Central memory CD8-positive, alpha-beta T cell (primary cell): ENCODE measurements at places on chromosomes 5 and 9.
A peak's percentile ranks its signal among the peaks of the same experiment; 100 is the strongest.

- DNase-seq: no peak
These were observed 32.5 kb downstream of the GLT6D1 start for GRCh38 chr9:135606885-135607259.

DNA sequence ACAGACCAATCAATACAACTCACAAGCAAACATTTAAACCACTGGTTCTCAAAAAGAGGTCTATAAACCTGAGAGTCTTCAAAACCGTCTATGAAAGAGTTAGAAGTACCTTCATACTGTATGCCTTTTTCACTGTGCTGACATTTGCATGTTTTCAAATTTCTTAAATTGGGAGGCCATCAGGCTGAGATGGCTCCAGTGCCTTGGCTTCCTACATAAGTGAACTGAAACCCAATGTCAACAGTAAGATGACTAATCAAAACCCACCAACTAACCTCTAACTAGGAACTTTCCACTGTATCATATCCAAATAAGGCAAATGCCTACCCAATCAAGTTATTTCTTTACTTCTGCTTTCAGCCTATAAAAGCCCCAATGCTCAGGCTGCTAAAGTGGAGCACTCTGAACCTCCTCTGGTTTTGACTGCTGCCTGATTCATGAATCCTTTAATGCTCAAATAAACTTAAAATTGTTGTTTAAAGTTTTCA, 35.1 kb downstream of the FAM13B start:
- no peak for DNase-seq

DNA sequence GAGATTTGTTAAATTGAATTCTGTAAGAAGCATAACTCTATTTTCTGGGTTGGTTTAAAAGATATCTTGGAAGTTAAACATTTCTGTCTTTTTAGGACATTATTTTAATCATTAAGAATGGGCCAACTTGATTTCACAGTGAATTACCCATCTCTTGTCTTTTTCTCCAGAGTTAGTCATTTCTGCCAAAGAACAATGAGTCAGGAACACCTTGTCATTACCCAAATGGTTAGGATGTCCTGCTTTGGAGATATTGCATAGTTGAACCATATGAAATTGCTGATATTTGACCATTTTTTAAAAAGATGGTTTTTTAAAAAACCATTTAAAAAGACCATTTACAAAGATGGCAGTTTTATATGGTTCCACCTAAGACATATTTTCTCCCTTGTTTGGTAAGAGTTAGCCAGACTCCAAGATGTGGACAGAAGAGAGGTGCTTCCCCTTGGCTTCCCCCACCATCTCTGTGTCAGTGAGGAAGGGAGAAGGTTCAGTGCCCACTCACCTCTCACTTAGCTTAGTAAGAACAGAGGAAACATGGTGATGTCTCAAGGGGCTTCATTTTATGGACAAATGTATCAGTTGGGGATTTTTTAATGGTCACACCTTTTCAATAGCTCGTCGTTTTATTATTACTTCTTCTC, 103.0 kb downstream of the PCSK1 start:
- DNase-seq: no peak

DNA sequence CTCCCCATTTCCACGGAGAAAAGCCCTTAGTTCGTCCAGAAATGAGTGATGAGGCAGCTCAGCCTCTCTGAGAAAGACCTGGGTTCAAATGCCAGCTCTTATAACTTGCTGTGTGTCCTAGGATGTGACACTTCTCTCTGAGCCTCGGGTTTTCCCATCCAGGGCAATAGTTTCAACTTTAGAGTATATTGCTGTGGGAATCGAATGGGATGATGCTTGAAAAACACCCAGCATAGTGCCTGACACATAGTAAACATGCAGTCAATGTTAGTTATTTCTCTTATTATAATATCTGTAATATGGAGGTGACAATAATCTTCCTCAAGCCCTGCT, 430 bp upstream of the MAPKAP1 start:
- DNase-seq: no peak

- DNase-seq: no peak
These were observed 2.6 kb downstream of the AUH start for GRCh38 chr9:91359083-91359482.

GRCh38 chr9:103991698-103992097, 102.4 kb upstream of the SMC2 start:
- no peak for DNase-seq

- no peak for DNase-seq
These were observed 7.3 kb upstream of the TSPAN17 start for GRCh38 chr5:176639981-176640380.

DNA sequence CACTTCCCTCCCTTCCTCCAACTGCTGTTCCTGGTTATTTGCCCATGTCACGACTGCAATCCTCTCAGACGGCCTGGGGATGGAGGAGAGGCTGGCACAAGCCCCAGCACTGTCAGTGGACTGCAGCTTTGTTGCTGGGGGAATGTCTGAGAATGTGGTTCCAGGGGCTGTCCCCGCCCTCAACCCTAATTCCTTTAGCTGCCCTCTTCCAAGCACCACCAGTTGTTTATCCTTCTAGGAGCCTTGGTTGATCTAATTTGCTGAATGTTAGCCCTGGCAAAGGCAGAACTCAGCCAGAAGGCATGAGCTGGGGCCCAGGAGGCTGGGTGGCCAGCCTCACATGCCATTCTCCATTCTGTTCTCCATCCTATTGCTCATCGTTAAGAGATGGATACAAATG, 51.6 kb downstream of the ADAM19 start:
- DNase-seq: no peak

DNA sequence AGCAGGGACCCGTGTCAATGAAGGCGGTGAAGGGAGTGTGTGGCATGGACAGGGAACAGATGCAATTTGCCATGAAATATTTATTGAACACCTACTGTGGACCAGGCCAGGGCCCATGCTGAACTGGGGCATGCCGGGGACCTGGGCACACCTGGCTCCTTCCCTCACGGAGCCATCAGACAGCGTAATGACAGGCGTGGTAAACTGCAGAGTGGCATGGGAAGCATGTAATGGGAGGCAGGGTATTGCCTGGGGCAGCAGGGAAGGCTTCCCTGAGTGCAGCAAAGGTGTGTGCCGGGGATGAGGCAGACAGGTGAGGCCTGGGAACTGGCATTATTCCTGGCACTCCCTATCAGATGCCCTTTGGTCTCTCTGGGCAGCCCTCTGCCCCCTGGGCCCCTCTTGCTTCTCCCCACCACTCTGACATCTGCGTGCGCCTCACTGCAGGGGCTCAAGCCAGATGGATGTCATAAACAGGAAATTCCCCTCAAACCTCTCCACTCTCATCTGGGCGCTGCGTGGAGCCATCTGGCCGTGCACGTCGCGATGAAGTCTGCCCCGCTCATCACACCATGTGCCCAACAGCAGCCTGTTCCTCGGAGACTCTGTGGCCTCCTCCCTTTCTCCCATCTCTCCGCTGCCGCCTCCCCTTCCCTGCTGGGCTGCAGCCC, 67.6 kb downstream of the HMCN2 start:
- no peak for DNase-seq

GRCh38 chr9:129626625-129627284, 792 bp downstream of the NTMT1 start:
- DNase-seq: peak; percentile 31

DNA sequence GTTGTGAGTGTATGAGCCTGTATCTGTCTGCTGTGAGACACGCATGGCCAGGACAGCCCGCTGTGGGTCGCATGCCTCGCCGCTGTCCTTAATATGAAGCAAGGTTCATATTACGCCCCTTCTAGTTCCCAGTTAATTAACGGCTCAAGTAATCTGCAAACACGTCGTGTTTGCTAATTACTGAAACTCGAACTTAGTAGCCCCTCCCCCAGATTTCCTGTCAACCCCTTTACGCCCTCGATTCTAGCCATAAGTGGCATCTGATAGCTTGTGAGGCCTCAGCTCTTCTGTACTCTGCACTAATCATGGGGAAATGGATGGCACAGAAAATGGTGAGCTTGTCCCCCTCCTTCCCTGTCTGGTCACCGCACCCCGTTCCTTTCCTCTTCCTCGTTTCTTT, 116.9 kb upstream of the OTULINL start:
- DNase-seq: no peak

DNA sequence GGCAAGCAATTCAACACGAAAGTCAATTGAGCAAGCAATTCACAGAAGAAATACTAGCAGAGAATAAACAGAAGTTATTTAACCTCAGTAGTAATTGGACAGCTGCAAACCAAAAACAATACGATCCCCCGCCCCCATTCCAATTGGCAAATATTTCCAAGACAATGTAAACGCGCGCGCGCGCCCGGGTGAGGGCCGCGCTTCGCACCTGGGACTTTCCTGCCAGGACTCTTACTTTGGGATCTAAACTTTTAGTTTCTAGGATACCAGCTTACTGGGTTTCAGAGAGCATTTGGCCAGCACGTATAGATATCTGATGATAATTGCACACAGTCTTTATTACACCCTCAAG, 8.6 kb downstream of the RUFY1 start:
- no peak for DNase-seq

GRCh38 chr5:161369022-161369421, 177.5 kb downstream of the GABRB2 start:
- DNase-seq: no peak

DNA sequence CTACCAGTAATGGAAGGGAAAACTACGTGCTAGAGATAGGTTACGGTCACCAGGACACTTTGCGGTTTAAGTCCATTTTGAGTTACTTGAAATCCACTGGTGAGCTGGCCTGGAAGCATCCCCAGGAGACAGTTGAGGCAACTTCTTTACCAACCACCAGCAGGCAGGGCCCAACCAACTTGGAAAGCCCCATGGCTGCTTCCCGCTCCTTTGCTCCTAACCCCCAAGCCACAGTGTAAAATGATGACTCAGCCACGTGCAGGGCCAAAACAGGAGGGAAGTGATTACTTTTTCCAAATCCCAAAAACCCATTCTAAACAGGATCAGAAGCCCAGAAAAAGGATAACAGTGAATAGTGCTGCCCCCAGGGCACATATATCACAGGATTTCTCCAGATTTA, 87.4 kb downstream of the PAX5 start:
- no peak for DNase-seq

GRCh38 chr9:68808338-68808890, 103.4 kb downstream of the PIP5K1B start:
- DNase-seq: no peak

DNA sequence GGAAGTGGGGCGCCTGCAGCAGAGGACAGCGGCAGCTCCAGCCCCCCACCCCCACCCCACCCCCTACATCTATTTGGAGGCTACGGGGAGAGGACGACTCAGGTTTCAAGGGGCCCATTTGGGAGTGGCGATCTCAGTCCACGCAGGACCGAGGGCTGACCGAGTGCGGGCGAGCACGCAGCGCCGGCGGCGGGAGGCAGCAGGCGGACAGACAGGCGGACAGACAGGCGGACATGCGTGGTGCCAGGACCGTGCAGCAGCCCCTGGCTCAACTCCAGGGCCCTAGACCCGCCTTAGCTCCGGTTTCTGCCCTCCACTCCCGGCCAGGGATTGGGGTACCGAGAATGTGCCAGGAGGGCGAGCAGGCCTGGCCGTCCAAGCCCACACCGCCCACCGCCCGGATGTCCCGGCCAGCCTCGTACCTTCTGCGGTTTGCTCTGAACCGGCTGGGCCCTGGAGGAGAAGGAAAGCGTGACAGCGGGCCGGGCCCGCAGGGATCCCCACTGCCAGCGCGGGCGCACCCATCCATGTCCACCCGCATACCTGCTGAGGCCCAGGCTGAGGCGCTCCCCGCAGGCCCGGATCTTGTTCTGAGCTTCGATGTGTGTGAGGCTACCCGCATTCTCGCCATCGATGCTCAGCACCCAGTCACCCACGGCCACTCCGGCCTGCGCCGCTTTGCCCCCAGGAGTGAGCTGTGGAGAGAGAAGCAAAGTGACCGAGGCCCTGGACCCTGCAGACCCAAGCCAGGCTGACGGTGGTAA, 5.2 kb downstream of the PDLIM7 start:
- DNase-seq: no peak

GRCh38 chr5:171314728-171315385, 5.8 kb downstream of the TLX3 start:
- no peak for DNase-seq

DNA sequence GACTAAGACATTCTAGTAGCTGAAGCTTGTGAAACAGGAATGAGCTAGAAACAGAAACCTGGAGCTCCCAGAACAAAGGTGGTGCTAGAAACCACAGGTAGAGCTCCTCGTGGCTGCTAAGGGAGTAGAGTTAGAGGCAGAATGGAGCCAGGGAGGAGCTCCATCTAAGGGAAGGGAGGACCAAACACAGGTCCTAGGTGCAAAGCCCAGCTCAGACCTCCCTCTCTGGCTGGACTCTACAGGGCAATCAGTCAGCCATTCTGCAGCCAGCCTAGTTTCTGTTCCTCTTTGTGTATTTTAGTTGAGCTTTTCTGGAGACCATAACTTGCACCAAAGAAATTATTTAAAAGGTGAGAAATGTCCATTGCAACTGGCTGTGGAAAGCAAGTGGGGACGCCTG, 70.4 kb downstream of the CRB2 start:
- no peak for DNase-seq

GRCh38 chr5:68149189-68149588, 66.4 kb upstream of the PIK3R1 start:
- DNase-seq: no peak
